ENCODE measurements at places on chromosomes 13 and 19. TPM values are rescaled to one million over a fixed set of nuclear protein-coding genes. Genes with fewer than 3 reads are reported as not detected.

- DNase-seq: no peak
Measured at GRCh38 chr19:977058-977464, 7.1 kb upstream of the WDR18 start.

GRCh38 chr19:29645491-29645867 is 19.8 kb upstream of the PLEKHF1 start:
- no peak for DNase-seq

The LILRB1 gene
- not detected for total RNA-seq

GRCh38 chr19:40862333-40862732 is 12.1 kb upstream of the CYP2A6 start:
- no peak for DNase-seq

The ZSCAN4 gene
- not detected for total RNA-seq

The TMEM145 gene
- total RNA-seq: 0.81 TPM

DNA sequence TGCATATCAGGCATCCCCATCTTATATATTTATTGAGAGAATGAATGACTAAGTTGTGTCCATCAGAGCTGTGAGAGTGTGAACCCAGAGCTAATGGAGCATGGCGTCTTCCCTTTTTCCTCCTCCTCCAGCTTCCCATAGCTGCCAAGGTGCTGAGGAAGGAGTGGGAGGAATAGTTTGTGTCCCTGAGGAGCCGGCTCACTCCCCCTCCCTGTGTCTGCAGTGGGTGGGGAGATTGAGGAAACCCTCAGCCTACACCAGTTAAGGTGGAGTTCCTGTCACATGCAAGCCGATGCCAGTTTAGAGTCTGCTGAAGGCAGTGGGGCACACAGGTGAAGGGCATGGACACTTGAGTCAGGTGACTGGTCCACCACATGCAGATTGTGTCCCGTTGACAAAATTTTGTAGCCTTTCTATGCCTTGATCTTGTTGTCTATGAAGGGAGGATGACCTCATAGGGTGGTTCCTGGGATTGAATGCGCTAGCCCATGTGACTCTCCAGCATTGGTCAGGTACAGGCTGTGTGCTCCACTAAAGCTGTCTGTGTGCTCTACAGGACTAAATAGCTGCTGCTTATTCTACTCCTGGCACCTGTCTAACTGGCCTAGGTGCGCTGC is 47.6 kb upstream of the GPI start:
- DNase-seq: peak; percentile 44
